ENCODE measurements at places on chromosomes 16 and 17.

GRCh38 chr17:31508288-31509094, 117.0 kb downstream of the RAB11FIP4 start:
- no peak for DNase-seq

GRCh38 chr17:82053130-82053529, 1.4 kb downstream of the GPS1 start:
- no peak for DNase-seq

DNA sequence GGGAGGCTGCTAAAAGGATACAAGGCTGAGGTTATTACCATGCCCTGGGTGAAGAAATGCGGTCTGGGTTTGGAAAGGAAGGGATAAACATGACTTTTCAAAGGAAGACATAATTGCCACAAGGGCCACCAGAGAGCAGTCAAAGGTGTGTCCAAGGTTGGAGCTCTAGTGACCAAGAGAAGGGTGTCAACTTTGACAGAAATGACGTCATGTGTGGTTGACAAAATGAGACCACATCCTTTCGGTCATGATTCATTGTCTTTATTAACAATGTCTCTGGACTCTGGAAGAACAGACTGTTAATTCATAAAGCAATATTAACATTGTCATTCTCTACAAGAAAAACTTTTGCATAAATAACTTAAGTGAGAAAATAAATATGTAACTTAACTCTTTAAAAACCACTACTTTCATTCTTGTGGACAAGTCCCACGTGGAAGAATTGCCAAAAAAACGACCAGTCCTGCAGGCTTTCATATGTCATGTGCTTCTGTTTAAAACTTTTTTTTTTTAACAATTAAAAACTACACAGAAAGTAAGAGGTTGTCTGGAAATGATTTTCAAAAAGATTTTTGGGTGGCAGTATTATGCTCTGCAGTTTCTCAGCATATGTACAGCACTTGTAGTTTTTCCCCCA, 5.0 kb downstream of the SOST start:
- DNase-seq, result no peak

DNA sequence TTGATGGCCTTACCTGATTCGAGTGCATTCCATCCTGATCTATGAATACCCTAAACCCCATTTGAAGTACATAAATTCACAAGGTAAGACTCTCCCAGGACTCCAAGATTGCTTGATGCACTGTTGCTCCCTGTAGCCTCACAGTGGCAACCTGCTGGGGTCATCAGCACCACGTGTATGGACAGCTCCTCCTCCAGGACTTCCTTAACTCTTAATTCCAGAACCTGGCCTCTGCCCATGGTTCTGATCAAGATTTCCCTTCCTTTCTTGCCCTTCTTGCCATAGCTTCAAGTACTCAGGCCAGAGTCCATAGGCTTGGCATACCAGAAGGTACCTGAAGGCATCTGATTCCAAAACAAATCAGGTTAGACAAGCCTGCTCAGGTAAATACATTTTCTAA, 34.0 kb upstream of the NLK start:
- DNase-seq, result peak; percentile 64

DNA sequence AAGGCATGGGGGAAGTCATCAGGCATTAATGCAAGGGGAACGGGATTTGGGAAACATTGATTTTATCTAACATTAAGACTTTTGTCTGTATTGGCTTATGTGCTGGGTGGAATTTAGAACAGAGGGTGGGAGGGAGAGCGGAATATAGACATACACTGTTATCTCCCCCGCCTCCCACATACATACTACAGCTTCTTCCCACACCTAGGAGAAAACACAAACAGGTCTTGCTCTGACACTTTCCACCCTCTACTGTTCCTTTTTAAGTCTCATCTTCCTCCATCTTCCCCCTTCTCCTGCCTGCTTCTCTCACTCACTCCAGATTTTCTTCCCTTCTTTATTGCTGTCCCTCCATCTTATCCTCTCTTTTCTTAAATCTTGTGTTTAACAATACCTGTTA, 425 bp downstream of the OR4D1 start:
- no peak for DNase-seq

GRCh38 chr16:19573997-19574396, 18.5 kb downstream of the VPS35L start:
- DNase-seq, result no peak

GRCh38 chr17:38619937-38620550, 14.3 kb upstream of the SRCIN1 start:
- no peak for DNase-seq

GRCh38 chr16:52624891-52625290, 77.9 kb upstream of the TOX3 start:
- DNase-seq, result no peak

DNA sequence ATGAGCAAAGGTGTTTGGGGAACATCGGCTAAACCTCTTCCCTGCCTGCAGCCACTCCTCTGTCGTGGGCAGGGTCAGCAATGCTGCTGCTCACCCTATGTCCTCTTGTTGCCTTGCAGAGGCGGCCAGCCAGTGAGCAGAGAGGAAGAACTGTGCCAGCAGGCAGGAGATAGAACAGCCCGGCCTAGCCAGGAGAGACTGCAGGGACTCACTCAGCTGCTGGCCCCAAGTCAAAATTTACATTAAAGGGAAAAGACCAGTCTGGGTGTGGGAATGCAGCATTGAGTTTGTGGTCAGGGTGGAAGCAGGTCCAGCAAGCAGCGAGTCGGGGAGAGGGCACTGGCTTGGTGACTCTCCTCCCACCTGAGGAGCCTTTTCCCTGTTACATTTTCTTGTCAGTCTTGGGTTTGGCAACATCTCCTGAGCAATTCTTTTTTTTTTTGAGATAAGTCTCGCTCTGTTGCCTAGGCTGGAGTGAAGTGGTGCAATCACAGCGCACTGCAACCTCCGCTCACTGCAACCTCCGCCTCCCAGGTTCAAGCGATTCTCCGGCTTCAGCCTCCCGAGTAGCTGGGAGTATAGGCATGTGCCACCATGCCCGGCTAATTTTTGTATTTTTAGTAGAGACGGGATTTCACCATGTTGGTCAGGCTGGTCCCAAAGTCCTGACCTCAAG, 22.7 kb downstream of the LIG3 start:
- peak; percentile 34 for DNase-seq

GRCh38 chr16:64109241-64109640, 1012.6 kb downstream of the CDH11 start:
- no peak for DNase-seq

GRCh38 chr16:57946181-57946801, 24.6 kb downstream of the CNGB1 start:
- DNase-seq, result no peak

- no peak for DNase-seq
Observed at GRCh38 chr16:26598061-26598460, 468.7 kb upstream of the C16orf82 start.

GRCh38 chr17:64718058-64718457, 56.0 kb upstream of the SMURF2 start:
- DNase-seq, result no peak

GRCh38 chr17:40599468-40599763, 34.1 kb upstream of the CCR7 start:
- no peak for DNase-seq

GRCh38 chr17:50689251-50689650, 18.5 kb downstream of the ANKRD40 start:
- DNase-seq, result peak; percentile 88

- no peak for DNase-seq
Observed at GRCh38 chr16:67190041-67190440, at the start of gene EXOC3L1. Gene EXOC3L1 (minus strand): TSS chr16:67190136. CDS start chr16:67189676, 460 bp downstream.

DNA sequence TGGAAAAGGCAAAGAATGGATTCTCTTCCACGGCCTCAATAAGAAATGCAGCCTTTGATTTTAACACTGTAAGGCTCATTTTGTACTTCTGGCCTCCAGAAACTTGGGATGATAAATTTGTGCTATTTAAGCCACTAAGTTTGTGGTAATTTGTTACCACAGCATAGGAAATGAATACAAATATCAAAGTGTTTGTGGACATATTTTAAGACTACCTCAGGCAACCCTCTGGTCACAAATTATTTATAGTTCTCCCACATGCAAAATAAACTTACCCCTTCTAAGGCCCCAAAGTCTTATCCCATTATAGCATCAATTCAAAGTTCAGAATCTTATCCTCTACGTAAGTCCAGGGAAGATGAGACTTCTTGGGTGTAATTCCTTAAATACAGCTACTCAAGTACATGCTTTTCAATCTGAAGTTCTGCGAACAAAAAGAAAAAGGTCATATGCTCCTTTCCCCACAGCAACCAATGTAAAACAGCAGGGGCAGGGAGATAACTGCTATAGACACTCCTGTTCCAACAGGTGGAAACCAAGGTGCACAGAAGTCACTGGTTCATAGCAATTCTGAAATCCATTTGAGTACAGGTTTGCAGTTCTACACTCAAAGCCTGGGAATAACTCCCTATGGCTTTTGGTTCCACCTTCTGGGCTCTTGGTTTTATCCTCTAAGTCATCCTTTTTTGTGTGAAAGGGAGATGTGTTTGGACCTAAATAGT, 5.4 kb upstream of the EFCAB13 start:
- no peak for DNase-seq

DNA sequence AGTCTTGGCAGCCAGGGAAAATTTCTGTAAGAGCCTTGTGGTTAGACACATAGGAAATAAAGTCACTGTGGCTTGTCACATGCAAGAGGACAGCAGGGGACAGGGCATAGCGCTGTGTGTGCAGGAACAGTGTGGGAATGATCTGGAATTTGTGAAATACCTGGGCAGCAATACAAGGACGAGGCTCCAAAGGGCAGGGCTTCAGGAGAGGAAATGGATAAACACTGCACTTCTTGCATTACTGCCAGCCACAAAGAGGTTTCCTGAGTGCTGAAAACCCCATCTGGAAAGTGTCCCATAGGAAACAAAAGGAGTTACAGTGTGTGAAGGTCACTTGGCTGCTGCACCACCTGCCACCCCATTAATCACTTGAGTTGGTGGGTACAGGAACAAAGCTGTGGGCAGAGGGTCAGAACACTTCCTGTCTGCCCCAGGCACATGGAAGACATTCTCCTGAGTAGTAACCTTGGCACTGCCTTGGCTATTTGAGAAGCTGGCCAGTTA, 12.1 kb upstream of the HP start:
- DNase-seq, result no peak

GRCh38 chr16:80656711-80657150, 115.9 kb downstream of the DYNLRB2 start:
- no peak for DNase-seq

DNA sequence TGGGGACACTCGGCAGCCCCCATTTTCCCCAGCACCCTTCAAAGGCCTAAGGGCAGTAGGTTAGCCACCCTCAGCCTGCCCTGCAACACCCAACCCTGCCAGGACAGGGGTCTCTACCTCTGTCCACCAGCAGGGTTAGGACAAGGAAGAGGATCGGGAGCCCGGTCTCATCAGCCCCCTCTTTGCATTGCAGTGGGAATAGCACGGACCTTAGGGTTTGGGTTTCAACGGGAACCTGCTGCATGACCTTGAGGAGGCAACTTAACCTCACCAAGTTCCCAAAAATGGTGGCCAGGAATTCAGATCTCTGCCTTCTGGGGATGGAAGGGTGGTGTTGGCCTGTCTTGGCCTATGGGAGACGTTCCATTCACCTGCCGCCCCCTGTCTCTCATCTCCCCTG, 20.2 kb upstream of the SPPL2C start:
- no peak for DNase-seq

- DNase-seq, result no peak
Observed at GRCh38 chr16:50572700-50573099, 24.5 kb downstream of the NKD1 start.

DNA sequence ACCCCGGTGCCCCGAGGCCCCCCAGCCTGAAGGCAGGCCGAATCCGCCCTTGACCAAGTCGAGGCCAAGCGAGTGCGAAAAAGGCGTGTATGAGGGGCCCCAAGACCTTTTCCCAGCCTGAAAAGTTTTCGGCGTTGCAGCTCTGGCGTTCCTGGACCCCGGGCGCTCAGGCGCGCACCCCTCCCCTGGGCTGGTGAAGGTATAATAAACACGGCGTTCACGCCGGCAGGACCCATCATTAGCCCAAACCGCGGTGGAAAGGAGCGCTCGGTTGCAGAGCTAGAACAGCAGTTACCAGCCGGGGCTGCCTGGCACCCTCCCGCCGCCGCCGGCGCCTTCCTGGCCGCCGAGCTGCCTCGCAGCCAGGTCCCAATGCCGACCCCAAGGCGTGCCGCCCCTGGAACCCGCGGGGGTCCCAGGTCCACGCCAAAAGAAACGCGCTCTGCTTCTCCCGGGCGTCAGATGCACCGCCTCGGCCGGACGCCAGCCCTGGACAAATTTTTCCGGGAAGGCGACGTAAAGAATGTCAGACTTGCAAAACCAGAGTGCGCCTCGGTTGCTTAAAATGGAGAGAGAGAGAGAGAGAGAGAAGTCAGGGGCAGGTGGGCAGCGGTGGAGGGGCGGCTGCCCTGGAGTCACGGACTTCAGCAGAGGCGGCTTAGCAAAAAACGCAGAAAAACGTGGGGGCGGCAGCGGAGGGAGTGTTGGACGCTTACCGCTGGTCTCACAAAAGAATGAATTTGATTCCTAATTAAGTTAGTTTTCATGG, 11.5 kb upstream of the FOXF1 start:
- DNase-seq, result peak; percentile 84

- no peak for DNase-seq
Observed at GRCh38 chr17:3683054-3683511, 12.9 kb downstream of the P2RX5 start.

GRCh38 chr16:47058295-47059086, 85.0 kb upstream of the DNAJA2 start:
- DNase-seq, result no peak

DNA sequence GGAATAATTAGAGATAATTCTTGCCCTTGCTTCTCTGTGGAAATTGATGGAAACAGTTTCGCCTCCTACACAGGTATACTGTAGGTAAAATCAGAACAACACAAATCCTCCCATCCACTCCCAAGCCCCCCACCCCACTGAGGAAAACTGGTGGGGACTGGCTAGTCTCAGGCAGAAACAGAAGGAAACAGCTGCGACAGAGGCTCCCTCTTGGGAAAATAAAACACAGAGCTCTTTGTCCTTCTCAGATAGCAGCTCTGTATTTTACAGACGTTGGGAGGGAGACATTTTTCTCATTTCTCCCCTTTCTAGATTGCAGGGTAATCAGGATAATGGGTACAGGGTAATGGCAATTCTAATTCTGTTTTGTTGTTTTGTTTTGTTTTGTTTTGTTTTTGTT, 1.1 kb downstream of the SLFN13 start:
- DNase-seq, result no peak

DNA sequence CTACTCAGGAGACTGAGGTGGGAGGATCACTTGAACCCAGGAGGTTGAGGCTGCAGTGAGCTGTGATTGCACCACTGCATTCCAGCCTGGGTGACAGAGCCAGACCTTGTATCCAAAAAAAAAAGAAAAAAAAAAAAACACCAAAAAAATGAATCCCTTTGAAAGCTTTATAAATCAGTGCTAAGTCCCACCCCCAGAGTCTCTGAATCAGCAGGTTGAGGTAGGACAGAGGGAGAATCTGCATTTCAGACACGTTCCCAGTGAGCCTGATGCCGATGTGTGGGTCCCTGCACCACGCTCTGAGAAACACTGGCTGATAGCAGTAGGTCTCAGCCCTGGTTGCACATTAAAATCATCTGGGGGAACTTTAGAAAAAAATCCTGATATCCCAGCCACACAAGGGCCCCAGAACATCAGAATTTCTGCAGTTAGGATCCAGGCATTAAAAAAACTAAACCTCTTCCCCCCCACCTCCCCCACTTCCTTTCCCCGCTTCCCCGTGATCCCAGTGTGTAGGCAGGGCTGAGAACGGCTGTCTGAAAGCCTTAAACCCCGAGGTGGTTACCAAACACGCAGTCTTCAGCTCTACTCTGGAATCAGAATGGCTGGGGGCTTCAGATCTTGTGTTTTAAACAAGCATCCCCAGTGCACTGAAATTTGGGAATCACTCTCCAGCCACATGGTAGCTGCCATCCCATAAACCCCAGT, 27.3 kb upstream of the GPRC5B start:
- no peak for DNase-seq

- peak; percentile 39 for DNase-seq
Observed at GRCh38 chr17:80005360-80006338, 30.0 kb downstream of the TBC1D16 start.
